Stimulated activated CD8-positive, alpha-beta memory T cell treated with anti-CD3 and anti-CD28 coated beads, Interleukin-7, amount 100 ng/mL, for 24 hours (primary cell): ENCODE measurements at places on chromosomes 3 and 15.

DNA sequence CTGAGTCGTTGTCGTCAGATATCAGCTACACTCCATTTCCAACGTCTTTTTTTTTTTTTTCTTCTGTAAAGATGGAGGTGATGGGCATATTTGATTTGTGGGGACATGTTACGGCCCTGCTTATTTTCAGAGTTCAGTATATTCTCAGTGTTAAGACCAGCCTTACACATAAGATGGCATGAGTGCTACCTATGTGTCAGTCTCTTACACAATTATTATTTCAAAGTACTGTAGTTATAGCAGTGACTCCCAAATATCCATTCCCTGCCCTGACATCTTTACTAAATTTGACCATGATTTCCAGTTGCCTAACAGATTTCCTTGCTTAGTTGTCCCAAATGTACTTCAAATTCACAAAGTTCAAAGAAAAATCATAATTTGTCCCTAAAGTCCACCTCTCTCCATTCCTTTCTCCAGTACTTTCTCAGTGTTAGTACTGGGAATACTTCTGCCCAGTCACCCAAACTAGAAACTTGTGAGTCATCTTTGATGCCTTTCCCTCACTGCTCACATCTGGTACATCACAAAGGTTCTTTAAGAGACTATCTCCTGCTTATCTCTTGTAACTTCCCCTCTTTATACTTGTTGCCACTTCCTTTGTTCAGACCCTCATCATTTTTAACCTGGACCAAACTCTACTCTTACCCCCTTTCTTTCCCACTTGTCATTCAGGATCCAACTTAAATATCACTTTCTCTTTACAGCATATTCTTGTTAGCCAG is 67.0 kb downstream of the ZNF609 start:
- DNase-seq, result no peak

DNA sequence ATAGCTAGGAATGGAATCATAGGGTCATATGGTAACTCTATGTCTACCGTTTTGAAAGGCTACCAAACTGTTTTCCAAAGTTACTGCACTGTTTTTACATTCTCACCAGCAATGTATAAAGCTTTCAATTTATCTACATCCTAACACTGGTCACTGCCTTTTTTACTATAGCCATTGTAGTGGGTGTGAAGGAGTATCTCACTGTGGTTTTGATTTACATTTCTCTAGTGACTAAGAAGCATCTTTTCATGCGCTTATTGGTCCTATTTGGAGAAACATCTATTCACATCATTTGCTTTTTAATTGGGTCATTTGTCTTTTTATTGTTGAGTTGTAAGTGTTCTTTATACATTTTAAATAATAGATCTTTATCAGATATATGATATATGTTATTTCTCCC is 53.3 kb downstream of the PIK3R4 start:
- DNase-seq, result no peak

- no peak for DNase-seq
These were observed 33.1 kb downstream of the MRAS start for GRCh38 chr3:138381413-138381901.

- DNase-seq, result no peak
These were observed 10.5 kb downstream of the FILIP1L start for GRCh38 chr3:100103558-100104441.

- DNase-seq, result no peak
These were observed 133.7 kb upstream of the C2CD4B start for GRCh38 chr15:62298811-62299210.

DNA sequence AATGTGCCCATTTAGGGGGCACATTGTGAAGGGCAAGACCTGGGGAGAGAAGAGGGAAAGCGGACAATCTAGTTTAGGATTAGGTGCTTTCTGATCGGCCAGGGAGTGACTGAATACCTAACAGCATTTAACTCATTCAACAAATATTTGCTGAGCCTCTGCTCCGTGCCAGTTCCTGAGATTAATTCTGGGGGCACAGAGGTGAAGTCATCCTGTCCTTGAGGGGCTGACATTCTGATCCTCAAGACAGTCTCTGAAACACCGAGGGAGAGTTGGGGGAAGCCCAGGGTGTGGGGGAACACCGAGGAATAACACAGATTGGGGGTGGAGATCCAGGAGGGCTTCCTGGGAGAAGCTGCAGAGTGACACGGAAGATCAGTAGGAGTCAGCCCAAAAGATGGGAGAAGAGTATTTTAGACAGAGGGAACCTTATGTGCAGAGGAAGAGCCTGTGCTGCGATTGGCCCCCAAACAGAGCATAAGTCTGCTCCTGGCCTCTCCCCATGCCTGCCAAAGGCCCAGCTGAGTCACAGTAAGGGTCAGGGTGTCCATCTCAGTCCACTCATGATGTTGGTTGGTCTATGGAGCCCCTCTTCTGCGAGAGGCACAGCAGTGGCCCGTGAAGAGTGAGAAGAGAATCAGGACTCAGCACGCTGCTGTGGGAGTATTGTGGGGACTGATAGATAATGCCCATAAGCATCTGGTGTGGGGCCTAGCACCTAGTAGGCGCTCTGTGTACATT is 60.2 kb downstream of the AMOTL2 start:
- DNase-seq, result no peak

GRCh38 chr3:76651784-76652183 is 388.1 kb upstream of the ROBO2 start:
- DNase-seq, result no peak

GRCh38 chr3:148825476-148825875 is 2.1 kb upstream of the CPB1 start:
- no peak for DNase-seq

- DNase-seq, result no peak
These were observed 62.2 kb upstream of the CTSH start for GRCh38 chr15:79007066-79007465.

GRCh38 chr3:170739410-170739809 is 130.6 kb downstream of the RPL22L1 start:
- no peak for DNase-seq

DNA sequence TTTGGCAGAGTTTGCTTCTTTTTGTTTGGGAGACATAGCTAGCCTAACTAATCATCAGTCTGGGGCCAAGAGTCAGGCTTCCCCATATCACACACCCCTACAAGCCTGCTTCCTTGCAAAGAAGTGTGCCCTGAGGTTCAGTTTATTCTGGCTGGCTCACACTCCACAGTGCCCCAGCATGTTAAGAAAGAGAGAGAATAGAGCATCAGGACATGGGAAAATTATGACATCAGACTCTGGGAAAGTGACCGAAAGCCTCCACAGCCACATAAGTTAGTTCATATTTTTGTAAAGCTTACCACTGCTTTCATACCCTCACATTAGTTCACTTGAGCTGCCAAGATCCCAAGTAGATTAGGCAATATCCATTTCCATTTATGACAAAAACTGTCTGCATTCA is 63.0 kb upstream of the CFAP161 start:
- DNase-seq, result no peak

DNA sequence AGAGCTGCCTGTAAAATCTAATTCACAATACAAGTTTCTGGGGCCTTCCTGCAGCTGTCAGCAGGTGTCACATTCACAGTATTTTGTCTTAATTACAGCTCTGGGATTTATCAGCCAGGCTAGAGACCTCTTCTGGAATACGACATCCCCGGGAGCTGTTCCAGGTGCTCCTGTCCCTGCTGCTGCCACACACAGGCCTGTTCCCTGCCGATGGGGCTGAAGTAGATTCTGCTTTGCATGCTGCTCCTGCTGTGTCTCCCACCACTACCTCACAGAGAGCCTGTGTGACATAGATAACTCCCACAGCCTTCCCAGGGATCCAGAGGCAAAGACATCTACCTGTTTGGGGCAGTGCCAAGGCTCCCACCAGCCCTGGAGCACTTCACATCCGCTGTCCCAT is 20.4 kb downstream of the COLQ start:
- no peak for DNase-seq

DNA sequence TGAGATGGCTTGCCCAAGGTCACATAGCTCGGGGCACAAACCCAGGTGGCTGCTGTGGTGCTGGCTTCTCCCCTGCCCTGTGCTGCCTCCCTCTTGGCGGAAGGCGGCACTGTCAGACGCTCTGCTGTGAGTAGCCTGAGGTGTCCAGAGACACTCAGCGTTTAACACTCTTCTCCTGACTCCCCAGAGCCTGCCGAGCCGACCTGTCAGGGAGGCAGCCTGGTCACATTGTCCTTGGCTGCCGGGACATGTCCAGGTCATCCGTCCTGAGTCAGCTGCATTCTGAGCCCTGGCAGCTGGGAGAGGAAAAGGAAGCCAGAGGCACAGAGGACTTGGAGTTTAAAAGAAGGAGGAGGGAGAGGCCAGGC is 4.7 kb downstream of the LMAN1L start:
- no peak for DNase-seq

- no peak for DNase-seq
These were observed 65.1 kb downstream of the PPARG start for GRCh38 chr3:12353796-12354525.

GRCh38 chr3:56917361-56918110 is 115.8 kb upstream of the ARHGEF3 start:
- DNase-seq, result no peak

GRCh38 chr15:49747340-49747739 is 126.5 kb downstream of the DTWD1 start:
- no peak for DNase-seq

GRCh38 chr3:65493938-65494337 is 544.8 kb downstream of the MAGI1 start:
- DNase-seq, result no peak

GRCh38 chr15:58330741-58331559 is 100.8 kb upstream of the LIPC start:
- no peak for DNase-seq

- no peak for DNase-seq
These were observed 104.9 kb upstream of the ST8SIA2 start for GRCh38 chr15:92288755-92289154.

DNA sequence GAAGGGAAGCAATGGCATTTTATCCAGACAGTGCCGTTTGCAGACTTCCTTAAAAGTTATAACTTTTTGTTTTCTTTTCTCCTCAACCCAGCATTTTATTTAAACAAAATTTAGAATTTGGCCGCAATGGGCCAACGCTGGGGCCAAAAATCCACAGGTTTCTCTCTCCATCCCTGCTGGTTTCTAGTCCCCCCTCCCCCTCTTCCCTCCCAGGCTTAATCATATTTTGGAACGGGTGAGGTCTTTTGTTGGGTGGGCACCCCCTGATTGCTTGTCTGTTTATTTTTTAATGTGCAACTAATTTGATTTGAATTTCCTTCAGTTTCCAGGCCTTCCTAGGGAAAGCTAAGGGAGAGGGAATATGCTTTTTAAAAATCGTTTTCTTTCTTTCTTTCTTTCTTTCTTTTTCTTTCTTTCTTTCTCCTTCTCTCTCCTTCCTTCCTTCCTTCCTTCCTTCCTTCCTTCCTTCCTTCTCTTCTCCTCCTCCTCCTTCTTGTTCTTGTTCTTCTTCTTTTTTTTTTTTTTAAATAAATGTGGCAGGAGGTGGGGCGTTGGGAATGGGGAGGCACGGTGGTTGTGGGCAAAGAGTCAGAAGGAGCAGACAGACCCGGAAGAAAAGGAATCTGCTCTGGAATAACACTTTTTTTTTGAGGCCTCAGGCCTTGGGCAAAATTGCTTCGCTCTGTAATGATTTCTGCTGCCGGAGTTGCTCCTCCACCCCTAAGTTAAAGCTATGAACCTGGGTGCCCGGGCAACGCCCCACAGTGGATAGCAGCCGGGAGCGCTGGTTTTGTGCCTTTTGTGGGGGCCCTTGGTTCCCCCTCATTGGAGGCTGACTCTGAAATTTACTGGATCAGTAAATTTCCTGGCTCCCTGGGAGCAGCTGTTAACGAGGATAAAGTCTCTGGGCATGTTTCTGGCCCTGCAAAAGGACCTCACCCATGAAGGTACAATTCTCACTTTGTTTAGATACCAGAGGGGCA is 1.9 kb downstream of the FNDC3B start:
- no peak for DNase-seq

DNA sequence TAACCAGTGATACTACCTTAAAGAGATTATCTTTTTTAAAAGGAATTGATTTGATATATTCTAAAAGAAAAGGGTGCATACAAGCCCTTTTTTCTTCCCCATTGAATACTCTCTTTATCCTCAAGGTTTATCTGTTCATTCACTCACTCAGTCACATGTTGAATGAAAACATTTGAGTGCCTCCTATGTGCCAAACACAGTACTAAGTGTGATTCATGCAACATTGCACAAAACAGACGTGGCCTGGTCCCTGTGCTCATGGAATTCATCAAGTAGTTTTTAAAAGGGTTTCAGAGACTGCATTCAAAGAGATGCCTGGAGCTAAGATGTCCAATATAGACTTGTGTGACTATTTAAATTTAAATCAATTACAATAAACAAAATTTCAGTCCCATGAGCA is 462.2 kb upstream of the MDFIC2 start:
- DNase-seq, result no peak

DNA sequence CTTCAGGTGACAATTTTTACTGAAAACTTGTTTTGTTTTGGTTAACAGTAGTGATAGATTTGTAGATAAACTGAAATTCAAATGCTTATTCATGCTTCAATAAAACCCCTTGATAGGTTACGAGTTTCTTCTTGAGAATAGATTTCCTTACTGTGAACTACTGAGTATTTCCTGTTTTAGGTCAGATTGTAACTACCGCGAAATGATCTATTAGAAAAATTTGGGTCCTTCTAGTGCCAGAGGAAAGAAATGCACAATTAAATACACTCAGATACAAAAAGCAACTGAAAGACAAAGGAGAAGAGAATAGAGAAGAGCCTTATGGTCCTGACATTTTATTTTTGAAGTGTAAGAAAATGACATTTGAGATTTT is 251.7 kb upstream of the TBL1XR1 start:
- DNase-seq, result no peak

- no peak for DNase-seq
These were observed 10.1 kb downstream of the ARL14 start for GRCh38 chr3:160686955-160687535.

DNA sequence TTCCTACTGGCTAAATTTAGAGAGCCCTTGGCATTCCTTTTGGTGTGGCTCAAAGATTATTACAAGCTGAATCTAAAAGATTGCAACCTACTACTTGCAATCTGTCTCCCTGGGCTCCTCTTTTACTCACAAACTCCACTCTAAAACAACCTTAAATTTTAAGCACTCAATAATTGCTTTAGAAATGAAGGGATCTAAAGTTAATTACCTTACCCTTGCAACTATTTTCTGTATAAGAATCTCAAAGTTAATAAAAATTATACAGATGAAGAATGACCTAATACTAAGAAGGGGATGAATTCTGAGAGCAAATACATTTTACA is 60.2 kb downstream of the ESYT3 start:
- DNase-seq, result no peak

DNA sequence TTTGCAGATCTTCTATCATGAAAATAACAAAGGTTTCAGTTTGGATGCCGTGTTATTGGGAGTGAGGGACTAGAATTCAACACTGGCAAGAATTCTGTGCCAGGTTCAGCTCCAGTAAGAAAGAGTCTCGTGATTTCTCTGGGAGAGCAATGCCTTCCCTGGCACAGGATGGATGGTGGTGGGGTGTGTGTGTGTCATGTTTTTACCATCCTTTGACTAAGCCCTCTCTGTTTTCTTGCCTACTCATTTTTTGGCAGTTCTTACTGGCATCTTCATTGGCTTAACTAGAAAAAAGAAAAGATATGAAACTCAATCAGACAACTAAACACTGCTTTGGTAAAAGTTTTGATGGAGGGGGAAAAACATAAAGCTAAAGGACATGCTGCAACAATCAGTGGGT is 86.6 kb downstream of the FMN1 start:
- no peak for DNase-seq
